ENCODE measurements at places on chromosomes 3 and 15.

- no peak for DNase-seq
- H3K36me3 ChIP-seq, result no peaks in the 10 kb centered on the region
- H3K4me1 ChIP-seq, result no peaks in the 10 kb centered on the region
- H3K4me3 ChIP-seq, result no peak overlapping the region
- H3K27me3 ChIP-seq, result no peaks in the 10 kb centered on the region
- H3K27ac ChIP-seq, result no peak overlapping the region
Measured at GRCh38 chr15:81789403-81789802, 256.4 kb downstream of the MEX3B start.

DNA sequence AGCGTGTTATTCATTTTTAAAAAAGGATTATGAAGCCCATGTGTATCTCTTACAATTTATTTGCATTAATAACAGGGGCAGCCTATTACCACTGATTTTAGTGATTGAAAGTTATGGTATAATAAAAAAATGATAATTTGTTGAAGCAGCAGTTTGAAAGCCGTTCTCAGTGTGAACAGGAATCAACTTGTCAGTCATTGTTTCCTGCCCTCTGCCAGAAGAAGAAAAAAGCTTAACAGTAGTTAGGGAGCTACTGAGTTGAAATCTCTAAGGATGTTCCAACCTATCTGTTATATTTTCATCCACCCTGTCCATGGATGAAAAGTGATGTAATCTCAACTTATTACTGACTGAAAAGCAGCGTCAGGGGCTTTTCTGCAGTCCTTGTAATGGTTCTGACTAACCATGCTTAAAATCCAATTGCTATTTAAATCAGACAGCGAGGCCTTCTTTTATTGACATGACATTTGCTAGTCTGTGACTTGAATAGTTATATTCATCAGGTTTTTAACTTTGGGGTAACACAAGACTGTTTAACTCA is 486.7 kb downstream of the ROBO2 start:
- H3K36me3 ChIP-seq, result no peaks in the 10 kb centered on the region
- H3K4me1 ChIP-seq, result no peaks in the 10 kb centered on the region
- DNase-seq, result no peak
- H3K4me3 ChIP-seq, result no peak overlapping the region
- H3K27ac ChIP-seq, result no peak overlapping the region
- H3K27me3 ChIP-seq, result no peaks in the 10 kb centered on the region

- H3K4me3 ChIP-seq, result no peak overlapping the region
- peaks cover 9% of the 10 kb centered on the region for H3K36me3 ChIP-seq
- H3K27me3 ChIP-seq, result no peaks in the 10 kb centered on the region
- no peak overlapping the region for H3K27ac ChIP-seq
- no peaks in the 10 kb centered on the region for H3K4me1 ChIP-seq
Measured at GRCh38 chr3:12918231-12918630, 76.9 kb upstream of the RPL32 start.

DNA sequence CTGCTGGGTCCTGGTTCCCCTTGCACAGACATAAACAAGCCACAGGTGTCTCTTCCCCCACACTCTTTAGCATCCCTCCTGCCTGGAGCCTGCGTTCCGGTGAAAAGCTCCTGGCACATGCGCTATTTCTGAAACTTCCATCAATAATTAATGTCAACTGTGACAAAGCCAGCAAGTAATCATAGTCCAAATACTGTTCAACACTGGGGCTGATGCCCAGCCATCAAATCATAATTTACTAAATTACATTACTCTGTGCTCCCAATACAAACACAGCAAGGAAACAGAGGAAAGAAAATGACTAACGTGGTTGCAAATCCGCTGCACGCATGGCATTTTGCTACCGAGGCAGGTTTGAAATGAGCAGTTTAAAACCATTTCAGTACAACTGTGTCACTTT is 294.7 kb downstream of the ERC2 start:
- no peak overlapping the region for H3K27ac ChIP-seq
- H3K4me3 ChIP-seq, result no peak overlapping the region
- H3K4me1 ChIP-seq, result no peaks in the 10 kb centered on the region
- DNase-seq, result no peak
